ENCODE measurements at places on chromosomes 1 and 21.

- DNase-seq, result no peak
Observed at GRCh38 chr1:63453232-63453631, 69.8 kb downstream of the ITGB3BP start.

- DNase-seq, result no peak
Observed at GRCh38 chr21:24093032-24093431, 1514.2 kb downstream of the MRPL39 start.

DNA sequence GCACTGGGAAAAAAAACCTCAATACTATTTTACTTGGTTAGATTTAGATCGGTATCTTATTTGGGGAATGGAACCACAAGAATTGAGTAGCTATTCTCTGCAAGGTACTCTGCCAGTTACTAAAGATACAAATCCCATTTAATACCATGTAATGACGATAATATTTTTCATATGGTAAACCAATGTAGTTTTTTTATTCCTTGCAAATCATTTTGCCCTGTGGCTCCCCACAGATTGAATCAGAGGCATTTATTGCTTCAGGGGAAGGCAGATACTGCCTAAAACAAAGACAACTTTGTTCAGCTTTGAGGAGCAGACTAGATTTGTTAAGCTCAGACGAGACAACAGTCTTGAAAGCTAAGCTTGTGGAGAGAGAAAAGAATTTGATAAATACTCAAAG is 226.7 kb upstream of the RUNX1 start:
- DNase-seq, result no peak

GRCh38 chr1:146035048-146035423 is 13.5 kb upstream of the HJV start:
- no peak for DNase-seq
